Lung microvascular endothelial cell (primary cell): ENCODE measurements at places on chromosomes 13 and 19. TPM values are rescaled to one million over a fixed set of nuclear protein-coding genes. Genes with fewer than 3 reads are reported as not detected.

DNA sequence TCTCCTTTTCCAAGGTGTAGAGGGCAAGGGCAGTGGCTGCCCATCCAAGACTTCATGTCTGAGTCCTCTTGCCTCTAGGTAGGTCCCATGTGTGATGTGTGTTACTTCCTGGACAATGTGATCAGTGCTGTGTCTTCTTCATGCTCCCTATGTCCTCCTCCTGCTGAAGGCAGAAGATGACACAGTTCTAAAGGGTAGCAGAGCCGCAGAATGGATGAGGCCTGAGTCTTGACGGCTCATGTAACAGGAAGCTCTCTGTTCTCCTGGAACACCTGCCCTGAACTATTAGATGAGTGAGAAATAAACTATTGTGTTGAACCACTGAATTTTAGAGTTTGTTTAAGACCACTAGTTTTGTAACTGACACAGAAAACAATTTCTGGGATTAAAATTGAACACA, 165.9 kb downstream of the NDFIP2 start:
- no peak for DNase-seq

- DNase-seq, result peak; percentile 45
Measured at GRCh38 chr19:17441241-17442021, 7.0 kb downstream of the TMEM221 start.

DNA sequence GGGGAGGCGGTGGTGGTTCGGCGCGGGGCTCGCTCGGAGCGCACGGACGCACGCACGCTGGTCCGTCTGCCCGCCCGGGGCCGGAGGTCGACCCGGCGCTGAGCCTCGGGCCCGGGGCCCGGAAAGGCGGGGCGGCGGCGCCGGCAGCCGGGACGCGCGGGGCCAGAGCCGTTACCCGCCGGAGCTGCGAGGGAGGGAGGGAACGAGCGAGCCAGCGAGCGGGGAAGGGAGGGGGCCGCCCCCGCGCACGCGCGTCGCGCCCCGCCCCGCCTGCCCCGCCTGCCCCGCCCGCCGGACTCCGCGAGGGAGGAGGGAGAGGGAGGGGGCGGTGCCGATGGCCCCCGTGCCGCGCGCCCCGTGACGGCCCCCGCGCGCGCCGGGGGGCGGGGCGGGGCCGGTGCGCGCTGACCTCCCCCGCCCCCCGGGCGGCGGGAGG, 15.0 kb downstream of the CIC start:
- peak; percentile 77 for DNase-seq

DNA sequence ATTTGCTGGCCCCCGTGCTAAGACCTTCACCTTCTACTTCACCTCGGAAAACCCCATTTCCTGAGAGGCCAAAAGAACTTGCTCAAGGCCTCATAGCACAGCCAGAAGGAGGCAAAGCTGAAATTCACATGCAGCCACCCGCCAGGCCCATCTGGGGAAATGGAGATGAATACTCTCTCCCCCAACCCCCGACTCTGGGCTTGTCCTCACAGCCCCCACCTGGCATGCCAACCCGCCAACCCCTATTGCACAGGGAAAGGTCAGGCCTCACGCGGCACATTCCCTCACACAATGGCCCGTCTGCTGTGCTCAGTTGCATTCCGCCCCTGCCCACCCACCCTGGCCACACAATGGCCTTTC, 3.2 kb downstream of the PRX start:
- no peak for DNase-seq

- DNase-seq, result no peak
Measured at GRCh38 chr13:51327961-51328360, 11.5 kb upstream of the SERPINE3 start.

DNA sequence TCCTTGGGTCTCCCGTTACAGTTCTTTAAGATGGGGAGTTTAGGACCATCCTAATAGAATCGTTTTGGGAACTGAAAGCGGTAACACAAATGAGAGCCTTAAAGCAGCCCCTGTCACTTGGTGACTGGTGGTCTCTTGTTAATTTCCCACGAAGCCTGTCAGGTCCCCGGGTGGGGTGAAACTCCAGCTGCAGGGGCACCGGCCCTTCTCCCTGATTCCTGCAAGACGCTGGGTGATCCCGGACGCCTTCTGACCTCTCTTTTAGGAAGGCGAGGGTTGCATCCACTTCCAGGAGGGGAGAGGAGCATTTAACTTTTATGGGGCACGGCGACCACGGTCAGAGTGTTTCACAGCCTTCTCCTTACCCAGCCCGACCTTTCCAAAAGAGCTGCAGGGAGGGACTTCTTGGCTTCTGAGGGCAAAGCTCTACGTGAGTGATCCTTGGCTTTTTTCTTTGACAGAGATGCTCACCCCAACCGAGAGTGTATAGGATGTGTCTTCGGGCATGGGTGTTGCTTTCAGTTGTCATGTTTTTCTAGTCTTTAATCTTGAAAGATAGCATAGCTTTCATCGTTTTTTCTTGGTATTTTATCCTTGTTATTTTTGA, 688 bp downstream of the ZNF225 start:
- DNase-seq, result no peak

The FGF21 gene
- under 0.01 TPM in 1 of 2 replicates, not detected in the other for total RNA-seq

DNA sequence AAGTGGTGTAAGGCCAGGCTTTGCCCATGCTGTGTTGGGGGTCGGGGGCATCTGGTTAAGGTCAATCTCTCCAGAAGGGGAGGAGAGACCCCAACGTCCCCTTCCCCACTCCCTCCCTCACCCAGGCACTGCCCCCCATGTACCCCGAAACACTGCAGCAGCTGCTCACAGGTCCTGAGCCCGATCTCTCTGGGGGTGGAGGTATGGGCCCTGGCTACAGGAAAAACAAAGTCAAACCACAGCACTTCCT, 10.2 kb downstream of the CAPN12 start:
- no peak for DNase-seq

- DNase-seq, result peak; percentile 39
Measured at GRCh38 chr19:13841962-13842290, 35.0 kb upstream of the NANOS3 start.

GRCh38 chr19:44050740-44051649, 841 bp upstream of the ZNF223 start:
- DNase-seq, result peak; percentile 7

GRCh38 chr19:50290775-50291174, 38.4 kb downstream of the KCNC3 start:
- no peak for DNase-seq

The ZNF575 gene
- 0.20 and 0.22 TPM in 2 replicates for total RNA-seq

The CYP2A7 gene
- not detected in 2 replicates for total RNA-seq

DNA sequence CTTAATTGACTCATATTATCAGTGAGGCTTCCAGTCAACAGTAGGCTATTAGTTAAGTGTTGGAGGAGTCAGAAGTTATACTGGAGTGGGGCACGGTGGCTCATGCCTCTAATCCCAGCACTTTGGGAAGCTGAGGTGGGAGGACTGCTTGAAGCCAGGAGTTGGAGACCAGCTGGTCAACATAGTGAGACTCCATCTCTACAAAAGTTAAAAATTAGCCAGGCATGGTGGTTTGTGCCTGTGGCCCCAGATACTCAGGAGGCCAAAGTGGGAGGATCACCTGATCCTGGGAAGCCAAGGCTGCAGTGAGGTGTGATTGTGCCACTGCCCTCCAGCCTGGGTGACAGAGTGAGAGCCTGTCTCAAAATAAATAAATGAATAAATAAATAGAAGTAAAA, 53.2 kb downstream of the COMP start:
- no peak for DNase-seq

GRCh38 chr13:100633461-100633860, 41.1 kb downstream of the TMTC4 start:
- no peak for DNase-seq

The MAST1 gene
- total RNA-seq, result 0.44 and 0.60 TPM in 2 replicates

- DNase-seq, result peak; percentile 66
Measured at GRCh38 chr19:54478677-54479266, 5.7 kb upstream of the CDC42EP5 start.

GRCh38 chr19:28063702-28064101, 1149.2 kb downstream of the UQCRFS1 start:
- DNase-seq, result no peak

- no peak for DNase-seq
Measured at GRCh38 chr19:3863648-3864047, 5.2 kb downstream of the ZFR2 start.

DNA sequence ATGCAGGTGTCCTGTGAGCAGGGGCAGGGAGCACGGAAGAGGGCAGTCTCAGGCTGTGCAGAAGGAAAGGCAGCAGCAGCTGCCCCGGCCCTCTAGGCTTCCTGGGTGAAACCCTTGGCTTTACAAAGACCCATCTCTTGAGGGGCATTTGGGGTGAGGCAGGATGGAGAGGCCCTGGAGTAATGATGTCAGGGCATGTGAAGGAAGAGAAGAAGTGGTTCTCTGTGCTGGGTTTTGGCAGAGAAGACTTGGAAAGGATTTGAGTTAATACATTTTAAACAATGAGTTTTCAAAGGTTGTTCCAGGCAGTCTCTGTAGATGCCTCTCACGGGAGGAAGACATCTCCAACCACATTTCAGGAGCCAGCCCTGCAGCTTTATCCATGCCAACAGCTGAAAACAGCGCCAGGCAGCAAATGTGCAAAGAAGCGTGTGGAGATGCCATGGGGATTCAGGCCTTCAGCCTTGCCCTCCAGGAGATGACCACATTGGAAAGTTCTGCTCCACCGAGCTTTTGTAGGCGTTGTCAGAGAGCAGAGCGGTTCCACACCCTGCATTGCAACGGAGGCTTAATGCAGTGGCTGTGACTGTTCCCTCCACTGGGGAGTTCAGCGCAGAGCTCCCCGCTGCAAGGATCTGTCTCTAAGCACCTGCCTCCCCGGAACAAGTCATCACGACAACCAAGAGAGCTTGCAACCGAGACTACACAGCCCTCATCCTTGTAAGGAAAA, 322.8 kb downstream of the UQCRFS1 start:
- DNase-seq, result no peak

The PRRG2 gene
- total RNA-seq, result 4.6 and 12.5 TPM in 2 replicates

The ZNF878 gene
- total RNA-seq, result 0.22 and 0.40 TPM in 2 replicates

DNA sequence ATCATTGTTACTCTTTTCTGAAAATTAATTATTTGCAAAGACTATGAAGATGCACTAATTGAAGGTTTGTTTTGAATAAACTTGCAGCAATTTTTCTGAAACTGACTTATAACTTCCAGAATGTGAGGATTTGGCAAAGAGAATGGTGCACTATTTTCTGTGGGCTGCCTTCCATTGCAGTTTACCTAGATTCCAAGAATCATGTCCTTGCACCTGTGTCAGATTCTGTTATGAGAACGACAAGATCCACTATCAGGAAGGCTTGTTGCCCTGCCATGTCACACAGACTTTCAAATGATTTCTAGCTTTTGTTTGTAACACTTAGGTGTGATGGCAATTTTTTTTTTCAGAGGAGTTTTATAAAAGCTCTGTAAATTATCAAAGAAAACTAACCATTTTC, 5.6 kb upstream of the SLAIN1 start:
- DNase-seq, result no peak

The ZNF888 gene
- total RNA-seq, result 4.1 and 5.2 TPM in 2 replicates

GRCh38 chr19:18895038-18895823, 727 bp downstream of the CERS1 start:
- peak; percentile 63 for DNase-seq

DNA sequence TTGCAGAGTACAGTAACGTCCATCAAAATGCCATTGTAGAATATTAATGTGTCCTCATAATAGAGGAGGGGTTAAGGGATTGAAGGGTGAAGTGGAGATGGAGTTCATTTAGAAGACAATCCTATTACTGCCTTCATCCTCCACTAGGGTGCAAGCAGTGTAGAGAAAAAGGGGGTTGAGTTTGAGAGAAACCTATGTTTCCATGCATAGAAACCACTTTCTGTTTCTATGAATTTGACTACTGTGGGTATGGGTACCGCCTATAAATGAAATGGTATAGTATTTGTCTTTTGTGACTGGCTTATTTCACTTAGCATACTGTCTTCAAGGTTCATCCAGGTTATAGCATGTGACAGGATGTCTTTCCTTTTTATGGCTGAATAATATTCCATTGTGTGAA, 156.0 kb downstream of the GGACT start:
- no peak for DNase-seq

GRCh38 chr13:37492741-37493514, 105.6 kb downstream of the POSTN start:
- DNase-seq, result peak; percentile 8

The ZNF738 gene
- total RNA-seq, result 3.3 and 4.4 TPM in 2 replicates

DNA sequence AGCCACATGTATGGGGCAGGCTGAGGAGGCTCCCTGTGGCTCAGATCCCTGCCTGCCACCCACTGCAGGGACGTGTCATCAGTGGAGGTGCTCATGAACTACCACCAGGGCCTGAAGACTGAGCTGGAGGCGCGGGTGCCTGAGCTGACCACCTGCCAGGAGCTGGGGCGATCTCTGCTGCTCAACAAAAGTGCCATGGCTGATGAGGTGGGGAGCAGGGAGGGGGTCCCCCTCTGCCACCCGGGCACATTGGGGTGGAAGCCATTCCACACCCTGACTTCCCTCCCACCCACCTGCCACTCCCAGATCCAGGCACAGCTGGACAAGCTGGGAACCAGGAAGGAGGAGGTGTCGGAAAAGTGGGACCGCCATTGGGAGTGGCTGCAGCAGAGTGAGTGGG, 11.3 kb upstream of the SHKBP1 start:
- DNase-seq, result no peak

DNA sequence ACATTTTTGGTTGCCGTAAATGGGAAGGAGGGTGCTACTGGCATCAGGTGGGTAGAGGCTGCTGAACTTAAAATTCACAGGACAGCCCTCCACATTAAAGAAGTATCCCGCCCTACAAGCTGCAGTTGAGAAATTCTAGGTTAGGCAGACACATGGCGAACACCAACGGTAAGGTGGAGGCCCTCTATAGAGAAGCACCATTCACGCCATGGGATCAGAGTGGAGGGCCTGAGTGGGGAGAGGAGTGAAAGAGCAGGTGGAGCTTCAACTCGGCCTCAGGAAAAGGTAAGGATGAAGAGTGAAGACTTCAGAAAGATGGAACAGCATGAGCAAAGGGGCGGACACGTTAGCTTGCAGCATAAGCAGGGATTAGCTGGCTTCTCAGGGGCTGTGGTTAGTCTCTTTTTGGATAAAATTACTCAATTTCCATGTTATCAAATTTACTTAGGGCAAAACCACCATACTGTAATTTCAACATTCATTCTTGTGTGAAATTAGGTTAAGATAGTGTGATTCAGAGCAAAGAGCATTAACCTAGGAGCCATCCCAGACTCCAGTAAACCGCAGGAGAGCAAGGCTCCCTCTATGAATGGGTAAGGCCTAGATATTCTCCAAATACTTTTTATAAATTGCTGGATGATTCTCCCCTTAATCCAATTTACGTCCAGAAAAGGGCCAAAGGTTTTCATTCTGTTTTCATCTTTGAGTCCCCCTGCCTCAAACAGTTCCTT, 1.2 kb downstream of the EEF1AKMT1 start:
- no peak for DNase-seq

The KRTDAP gene
- total RNA-seq, result not detected in 2 replicates
